ENCODE measurements at places on chromosomes 13 and 19.

GRCh38 chr13:23618341-23618740 lies 48.1 kb downstream of the TNFRSF19 start:
- no peak for DNase-seq

DNA sequence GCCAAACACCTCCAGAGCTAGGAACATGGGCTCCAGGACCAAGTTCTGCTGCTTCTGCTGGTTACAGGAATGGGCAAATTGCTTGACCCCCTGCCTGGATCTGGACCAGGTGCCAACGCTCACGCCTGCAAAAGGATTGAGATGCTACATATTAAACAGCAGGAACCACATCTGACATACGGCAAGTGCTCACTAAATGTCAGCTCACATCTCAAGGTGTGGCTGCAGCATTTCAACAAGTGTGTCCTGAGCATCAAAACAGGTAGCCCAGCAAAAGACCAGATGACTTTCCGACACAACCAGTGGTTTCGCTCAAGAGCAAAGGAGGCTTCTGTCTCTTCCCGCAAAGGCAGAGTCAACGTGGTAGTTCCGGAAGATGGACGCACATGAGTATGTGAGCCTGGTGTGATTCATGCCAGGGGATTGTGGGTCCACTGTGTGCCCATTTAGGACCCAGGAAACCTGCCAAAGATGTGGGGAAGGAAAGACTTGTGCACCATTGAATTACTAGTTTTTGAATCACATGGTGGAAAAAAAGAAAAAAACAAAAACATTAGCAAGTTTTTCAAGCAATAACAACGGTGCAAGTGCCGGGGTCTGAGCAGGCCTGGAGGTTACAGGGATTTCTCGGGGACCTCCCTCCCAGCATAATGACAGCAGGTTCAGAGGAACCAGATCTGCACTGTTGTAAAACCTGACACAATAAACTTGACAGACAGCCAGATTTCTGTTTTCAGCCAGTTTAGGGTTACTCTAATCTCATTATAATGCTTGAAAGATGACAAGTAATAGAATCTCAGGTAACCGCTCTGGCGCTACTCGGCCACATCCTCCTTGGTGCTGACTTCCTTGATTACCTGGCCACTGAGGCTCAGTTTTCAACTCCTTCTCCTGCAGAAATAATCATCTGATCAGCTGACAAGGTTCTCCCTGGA lies 77.9 kb downstream of the SOX1 start:
- DNase-seq: no peak

DNA sequence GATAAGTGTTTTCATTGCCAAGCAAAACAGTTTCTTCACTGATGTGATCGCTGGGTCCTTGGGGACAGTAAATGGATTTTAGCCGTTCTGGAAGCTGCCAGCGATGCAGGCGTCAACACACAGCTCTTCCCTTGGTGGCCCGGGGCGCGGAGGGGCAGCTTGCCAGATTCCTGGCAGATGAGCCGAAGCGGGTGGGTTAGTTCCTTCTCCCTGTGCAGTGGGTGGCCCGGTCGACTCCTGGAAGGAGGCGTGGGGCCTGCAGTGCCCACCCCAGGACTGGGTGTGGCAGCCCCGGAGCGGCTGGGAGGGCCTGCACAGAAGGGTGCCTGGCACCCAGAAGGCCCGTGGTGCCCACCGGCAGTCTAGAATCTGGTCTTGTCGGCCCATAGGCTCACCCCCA lies 69.0 kb downstream of the KDM4B start:
- DNase-seq: no peak

DNA sequence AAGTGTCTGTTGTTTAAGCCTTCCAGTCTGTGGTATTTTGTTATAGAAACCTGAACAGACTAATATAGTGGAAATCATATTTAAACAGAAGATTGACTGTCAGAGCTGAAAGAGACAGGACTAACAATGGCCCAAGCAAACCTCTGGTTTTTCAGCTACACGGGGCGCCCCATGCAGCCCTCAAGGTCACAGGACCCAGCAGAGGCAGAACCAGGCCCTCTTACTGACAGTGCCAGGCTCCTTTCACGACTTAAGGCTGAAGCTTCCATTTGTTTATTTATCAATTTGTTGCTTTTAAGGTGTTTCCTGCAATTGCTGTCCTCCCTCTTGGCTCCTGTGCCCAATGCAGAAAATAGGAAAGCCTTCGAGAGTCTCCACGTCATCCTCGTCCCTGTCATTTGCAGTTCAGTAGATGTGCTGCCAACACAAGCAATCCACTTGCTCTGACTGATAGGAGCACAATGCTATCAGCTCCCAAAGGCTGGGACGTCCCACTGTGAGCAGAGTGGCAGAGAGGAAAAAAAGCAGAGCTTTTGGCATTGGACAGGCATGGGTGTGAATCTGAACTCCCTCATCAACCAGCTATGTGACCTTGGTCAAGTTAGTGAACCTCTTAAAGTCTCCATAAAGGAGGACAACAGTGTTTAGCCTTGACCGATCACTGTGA lies 10.5 kb upstream of the SLC7A1 start:
- DNase-seq: no peak

GRCh38 chr13:64958106-64958505 lies 2272.0 kb downstream of the PCDH9 start:
- no peak for DNase-seq

GRCh38 chr13:78806457-78806856 lies 147.5 kb upstream of the OBI1 start:
- DNase-seq: no peak

DNA sequence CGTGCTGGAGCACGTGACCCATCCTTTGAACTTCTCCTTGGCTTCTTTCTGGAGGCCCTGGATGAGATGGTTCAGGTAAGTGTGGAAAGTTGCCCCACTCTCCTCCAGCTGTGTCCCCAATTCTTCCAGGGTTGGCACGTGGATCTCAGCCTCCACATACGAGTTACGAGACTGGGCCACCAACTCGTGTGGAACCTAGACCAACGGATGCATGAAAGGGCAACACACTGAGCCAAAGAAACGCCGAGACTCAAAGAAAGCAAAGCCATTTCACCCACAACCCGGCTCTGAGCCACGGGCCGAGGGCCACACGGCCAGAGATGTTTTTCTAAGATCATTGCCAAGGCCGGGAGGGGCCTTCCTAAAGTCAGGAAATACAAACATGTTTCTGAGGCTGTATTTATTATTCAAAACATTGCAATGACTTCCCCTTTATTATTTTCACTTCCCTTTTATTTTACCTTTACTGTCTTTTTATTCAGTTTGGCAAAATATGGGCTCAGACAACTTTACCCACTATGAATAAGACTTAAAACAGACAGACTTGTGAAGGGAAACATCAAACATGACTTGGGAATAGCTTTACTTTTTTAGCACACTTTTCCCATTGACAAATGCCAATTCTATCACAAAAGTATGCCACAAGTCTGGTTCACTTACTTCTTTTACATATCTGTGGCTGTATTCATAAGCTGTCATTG lies 94.6 kb downstream of the KL start:
- no peak for DNase-seq

DNA sequence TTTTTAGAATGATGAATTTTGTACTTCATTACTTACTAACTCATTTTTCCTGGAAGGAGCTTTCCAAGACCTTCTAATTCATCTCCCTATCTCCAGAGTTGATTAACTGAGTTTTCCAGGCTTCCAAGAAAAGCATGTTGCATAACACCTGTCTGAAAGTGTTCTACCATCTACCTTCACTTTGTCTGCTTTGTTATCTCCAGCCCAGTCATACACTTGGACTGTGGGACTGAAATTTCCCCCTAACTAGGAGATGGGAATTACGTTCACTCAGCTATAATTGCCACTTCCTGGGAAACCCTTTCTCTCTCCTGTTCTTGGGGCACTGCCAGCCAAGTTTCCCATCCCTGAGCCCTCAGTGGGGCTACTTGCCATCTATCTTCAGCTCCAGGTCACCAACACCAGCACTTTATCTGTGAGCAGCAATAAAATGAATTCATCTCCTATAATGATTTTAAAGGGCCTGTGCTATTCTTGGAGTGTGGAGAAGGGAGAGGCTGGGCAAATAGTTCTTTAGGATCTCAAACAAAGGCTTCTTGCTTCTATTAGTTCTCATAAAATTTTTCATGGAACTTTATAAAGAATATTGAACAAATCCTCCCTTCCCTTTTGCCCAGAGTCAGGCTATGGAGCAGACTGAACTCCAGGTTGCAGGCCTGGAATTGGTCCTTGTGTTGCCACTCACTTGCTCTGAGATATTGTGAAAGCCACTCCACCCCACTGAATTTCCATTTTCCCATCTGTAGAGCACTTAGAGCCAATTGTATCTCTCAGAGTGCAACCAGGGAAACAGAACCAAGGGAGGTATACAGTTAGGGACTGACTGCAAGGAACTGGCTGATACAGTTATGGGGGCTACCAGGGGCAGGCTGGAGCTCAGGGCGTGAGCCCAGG lies 17.8 kb upstream of the ATP12A start:
- no peak for DNase-seq

DNA sequence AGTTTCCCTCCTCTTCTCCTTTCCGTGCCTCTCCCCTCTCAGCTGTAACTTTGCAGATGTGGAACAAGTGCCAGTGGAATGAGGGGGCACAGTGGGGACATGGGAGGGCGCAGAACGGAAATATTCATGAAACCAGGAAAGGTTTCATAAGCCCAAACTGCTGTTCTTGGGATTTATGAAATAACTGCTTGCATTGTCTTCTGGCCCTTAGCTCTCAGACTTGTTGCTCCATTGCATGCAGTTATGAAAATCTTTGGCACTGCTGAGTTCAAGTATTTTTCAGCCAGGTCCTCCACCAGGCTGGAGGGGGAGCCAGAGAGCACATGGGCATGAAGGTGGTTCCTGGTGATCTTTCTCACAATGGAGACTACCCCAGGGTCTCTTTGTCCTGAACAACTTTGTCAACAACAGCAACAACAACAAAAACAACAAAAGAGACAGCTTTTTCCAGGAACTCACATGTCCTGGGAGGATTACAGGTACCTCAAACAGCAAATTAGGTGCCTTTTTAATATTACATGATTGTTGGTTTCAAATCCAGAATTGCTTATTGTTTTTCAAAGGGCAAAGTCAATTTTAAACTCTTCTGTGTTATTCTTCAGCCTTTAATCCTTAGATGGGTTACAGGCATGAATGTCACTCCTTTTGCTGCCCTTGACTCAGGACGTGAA lies 1.5 kb downstream of the RGCC start:
- peak; percentile 68 for DNase-seq

DNA sequence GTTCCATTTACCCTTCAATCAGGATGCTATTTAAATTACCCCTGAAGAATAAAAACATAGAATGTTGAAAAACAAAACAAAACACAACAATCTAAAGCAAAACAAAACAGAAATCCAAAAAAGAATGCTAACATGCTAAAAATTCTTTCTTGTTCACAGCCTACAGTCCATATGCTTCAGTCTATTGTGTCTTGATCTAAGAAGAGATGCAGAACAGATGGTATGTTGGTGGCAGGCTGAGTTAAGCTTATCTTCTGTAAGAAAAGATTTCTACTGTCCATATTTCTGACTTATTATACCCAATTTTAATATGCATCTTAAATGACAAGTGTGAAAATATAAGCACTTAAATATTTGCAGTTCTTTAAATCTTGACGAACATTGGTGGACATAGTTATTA lies 356.1 kb upstream of the SLITRK1 start:
- DNase-seq: no peak

- DNase-seq: no peak
These were observed 5.1 kb downstream of the HDGFL2 start for GRCh38 chr19:4477034-4477801.

- no peak for DNase-seq
These were observed 100.1 kb downstream of the ERCC5 start for GRCh38 chr13:102945886-102946285.

DNA sequence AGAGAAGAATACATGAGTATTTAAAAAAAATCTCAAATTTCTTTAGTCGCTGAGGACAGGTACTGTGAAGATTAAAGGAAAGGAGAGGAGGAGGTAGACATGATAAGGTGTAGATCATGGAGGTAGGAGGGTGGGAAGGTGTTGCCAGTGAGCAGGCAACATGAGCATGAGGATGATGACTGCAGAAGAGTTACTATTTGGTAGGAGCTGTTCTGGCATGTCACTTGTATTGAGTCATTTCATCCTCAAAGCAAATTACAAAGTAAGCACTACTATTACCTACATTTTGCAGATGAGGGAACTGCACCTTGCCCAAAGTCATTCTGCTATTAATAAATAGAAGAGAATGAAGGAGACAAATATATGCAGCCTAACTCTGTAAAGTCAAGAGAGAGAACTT lies 435.8 kb upstream of the KLF12 start:
- DNase-seq: no peak

GRCh38 chr13:48476215-48476614 lies 56.7 kb downstream of the RCBTB2 start:
- DNase-seq: no peak

GRCh38 chr19:46988614-46989230 lies 30.9 kb upstream of the NPAS1 start:
- DNase-seq: no peak

GRCh38 chr13:76882431-76882830 lies 3.8 kb downstream of the KCTD12 start:
- DNase-seq: no peak

GRCh38 chr13:99875391-99875790 lies 96.2 kb downstream of the ZIC5 start:
- DNase-seq: no peak

DNA sequence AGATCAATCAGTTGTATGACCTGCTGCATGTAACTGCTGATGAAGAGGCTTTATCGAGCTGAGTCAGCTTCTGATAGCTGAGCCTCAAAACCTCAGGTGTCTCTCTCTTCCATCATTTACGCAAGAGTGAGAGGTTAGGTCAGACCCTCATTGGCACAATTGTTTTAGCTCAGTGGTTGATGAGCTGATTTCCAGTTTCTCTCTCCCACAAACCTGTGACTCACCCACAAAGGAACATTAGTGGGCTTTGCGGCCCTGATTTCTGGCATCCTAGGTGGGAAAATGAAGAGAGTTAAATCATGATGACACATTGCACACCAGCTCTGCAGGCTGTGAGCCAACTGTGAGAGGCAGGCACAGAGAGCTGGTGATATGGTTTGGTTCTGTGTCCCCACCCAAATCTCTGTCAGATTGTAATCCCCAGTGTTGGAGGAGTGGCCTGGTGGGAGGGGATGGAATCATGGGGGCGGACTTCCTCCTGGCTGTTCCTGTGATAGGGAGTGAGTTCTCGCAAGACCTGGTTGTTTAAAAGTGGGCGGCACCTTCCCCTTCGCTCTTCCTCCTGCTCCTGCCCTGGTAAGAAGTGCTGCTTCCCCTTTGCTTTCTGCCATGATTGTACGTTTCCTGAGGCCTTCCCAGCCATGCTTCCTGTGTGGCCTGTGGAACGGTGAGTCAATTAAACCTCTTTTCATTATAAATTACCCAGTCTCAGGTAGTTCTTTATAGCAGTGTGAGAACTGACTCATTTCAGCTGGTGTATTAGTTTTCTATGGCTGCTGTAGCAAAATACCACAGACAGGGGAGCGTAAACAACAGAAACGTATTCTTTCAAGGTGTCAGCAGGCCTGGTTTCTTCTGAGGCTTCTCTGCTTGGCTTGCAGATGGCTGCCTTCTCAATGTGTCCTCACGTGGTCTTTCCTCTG lies 33.5 kb upstream of the TMTC4 start:
- DNase-seq: no peak

DNA sequence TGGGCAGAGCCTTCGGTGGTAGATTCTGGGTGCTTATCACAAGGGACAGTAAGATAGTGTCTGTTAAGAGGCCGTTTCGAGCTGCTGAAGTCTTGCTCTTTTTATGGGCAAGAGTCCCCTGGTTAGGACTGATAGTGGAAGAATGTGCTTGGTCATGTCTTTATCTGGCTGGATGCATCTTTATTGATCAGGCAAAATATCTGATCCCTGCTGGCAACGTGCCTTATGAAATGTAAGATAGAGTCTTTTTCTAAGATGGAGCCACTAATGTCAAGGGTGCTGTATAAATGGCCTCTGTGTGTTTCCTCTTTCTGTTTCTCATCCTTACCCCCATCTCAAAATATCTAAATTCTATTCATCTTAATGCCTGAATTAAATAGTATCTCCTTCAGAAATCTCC lies 53.3 kb downstream of the MYO16 start:
- no peak for DNase-seq

All from activated naive CD4-positive, alpha-beta T cell treated with Interleukin-2 at 50 U/mL for 16 hours (primary cell).